ENCODE measurements at places on chromosomes 2 and 18.

DNA sequence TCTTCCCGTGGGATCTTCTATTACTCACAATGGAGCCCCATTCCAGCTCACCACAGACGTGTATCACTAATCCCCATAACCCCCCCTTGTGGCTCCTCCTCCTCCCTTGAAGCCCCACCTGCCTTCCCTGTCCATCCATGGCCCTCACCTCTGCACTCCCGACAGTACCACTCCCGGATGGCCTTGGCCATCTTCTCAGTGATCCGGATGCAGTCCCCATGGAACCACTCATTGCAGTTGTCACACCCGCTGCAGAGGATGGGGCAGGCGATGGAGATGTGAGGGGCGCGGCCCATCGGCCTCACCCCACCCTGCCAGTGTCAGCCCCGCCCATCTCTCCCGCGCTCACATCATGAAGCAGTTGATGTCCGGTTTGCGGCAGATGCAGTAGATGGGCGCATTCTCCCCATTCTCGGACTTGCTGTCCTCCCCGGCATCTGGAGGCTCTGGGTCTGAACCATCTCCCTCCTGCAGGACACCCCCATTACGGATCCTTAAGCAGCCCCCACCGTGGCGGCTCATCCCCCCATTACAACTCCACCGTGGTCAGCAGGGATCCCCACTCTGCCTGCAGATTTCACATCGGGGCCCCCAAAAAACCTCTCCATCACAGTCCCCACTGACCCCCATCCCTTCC, 983 bp downstream of the CXXC1 start:
- no peak overlapping the region for H3K27ac ChIP-seq
- DNase-seq: no peak
- H3K27me3 ChIP-seq: no peaks in the 10 kb centered on the region
- H3K4me3 ChIP-seq: peak overlapping the region; percentile 78

DNA sequence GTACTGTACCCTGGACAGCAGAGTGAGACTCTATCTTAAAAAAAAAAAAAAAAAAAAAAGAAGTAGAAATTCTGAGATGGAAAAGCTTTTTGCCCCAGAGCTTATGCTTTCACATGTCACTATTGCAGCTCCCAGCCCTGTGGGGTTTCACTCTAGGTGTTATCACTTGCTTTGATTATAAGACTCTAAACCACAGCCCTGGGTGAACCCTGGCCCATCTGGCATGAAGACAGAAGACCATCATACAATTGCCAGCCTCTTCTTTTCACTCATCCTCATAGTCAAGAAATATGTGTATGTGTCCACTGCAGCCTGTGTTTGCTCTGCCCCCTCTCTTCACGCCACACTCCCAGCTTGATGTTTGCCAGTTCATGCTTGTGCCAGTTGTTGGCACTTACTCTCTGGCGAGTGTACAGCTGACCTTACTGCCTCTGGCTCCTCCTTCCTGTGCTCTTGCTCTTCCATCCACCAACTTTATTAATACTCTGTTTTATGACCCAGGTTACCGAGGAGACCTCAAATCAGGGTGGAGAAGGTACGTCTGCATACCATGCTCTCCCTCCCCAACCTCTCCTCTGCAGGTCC, 136.7 kb upstream of the NCK2 start:
- no peak overlapping the region for H3K4me3 ChIP-seq
- no peaks in the 10 kb centered on the region for H3K36me3 ChIP-seq
- no peaks in the 10 kb centered on the region for H3K4me1 ChIP-seq

- no peak overlapping the region for H3K27ac ChIP-seq
- no peaks in the 10 kb centered on the region for H3K4me1 ChIP-seq
- H3K27me3 ChIP-seq: no peaks in the 10 kb centered on the region
Observed at GRCh38 chr2:133420788-133421187, 147.5 kb downstream of the NCKAP5 start.

- no peaks in the 10 kb centered on the region for H3K27me3 ChIP-seq
- no peak overlapping the region for H3K4me3 ChIP-seq
- H3K36me3 ChIP-seq: no peaks in the 10 kb centered on the region
Observed at GRCh38 chr18:61765097-61765496, 127.7 kb downstream of the RNF152 start.

- no peak for DNase-seq
- H3K27ac ChIP-seq: peak overlapping the region; percentile 98
- H3K4me3 ChIP-seq: no peak overlapping the region
- H3K4me1 ChIP-seq: no peaks in the 10 kb centered on the region
Observed at GRCh38 chr2:231613331-231613662, 20.6 kb downstream of the TEX44 start.

Measured in aorta (tissue), 5 donors.